ENCODE measurements at places on chromosomes 7 and 10.

GRCh38 chr10:32556783-32557395 is 110.9 kb downstream of the CCDC7 start:
- no peak for DNase-seq

- DNase-seq: peak; percentile 12
Measured at GRCh38 chr7:78479348-78479747, 680.8 kb downstream of the PHTF2 start.

DNA sequence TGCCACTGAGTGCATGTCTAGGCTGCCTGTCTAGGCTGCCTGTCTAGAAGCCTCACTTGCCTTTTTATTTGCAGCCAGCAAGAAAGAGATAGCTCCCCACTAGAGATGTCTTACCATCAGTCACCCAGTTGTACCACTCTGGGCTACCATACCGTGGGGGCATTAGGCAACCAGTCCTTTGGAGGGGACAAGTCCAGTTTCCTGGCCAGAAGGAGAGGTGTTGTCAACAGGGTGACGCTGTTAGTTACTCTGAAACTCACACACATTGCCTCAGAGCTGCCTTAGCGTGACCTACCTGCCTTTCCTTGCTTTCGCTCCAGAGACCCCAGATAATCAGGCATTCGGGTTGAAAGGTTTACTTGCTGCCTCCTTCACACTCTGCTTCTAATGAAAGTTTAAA is 155.4 kb downstream of the CELF2 start:
- DNase-seq: no peak

DNA sequence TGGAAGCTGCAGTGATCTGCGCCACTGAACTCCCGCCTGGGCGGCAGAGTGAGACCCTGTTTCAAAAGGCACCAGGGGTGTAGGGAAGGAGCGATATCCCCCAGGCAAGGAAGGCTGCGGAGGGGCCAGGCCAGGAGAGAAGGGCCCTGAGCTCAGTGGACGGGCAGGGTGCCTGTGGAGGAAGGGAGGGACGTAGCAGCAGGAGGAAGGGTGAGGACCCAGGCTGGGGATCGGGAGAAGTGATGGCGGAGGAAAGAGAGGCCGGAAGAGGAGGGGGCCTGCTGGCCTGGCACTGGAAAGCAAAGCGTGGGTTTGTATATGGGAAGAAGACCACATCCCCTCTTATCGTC is 45.6 kb downstream of the ALOX5 start:
- DNase-seq: peak; percentile 15

- DNase-seq: no peak
Measured at GRCh38 chr7:143069912-143070500, 17.9 kb downstream of the OR6V1 start.

DNA sequence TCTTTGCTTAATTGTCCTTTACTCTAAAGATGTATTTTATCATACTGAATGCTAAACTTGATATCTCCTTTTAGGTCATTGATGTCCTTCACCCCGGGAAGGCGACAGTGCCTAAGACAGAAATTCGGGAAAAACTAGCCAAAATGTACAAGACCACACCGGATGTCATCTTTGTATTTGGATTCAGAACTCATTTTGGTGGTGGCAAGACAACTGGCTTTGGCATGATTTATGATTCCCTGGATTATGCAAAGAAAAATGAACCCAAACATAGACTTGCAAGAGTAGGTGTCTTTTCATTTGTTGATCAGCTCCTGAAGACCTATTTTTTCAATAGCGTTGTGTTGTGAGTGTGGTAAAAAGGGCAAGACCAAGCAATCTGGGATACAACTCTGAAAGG is 1.8 kb downstream of the RPS24 start:
- no peak for DNase-seq

DNA sequence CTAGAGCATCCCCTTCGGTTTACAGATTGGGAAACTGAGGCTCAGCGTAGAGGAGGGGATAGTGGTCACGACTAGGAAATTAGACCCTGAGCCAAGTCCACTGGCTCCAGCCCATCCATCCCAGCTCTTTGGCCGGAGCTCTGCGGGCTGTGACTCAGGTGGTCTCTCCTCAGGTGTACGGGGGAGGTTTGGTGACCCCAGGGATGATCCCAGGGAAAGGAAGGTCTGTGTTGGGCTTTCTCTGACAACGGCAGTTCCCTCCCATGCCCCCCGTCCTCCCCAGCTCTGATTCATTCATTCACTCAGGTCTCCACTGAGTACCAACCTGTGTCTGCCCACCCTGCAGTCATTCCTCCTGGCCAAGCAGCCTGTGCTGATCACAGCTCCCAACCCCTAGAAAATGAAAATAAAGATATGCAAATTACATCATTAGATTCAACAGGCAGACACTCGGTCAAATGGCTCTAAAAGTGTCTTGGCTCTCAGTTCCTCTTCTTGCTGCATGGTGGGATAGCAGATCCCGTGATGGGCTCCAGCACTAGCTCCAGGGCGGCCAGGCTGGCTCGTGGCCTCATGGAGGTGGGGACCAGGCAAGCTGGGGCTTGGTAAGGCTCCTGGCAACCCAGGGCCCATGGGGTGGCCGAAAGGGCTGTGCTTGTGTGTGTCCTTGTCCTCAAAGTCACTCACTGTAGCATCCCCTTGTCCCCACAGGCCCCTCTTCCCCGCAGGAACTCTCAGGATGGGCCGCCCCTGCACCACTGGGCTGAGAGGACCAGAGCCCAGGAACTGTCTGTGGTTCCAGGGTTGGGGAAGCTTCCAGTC is 37.8 kb downstream of the CLRN3 start:
- no peak for DNase-seq

- no peak for DNase-seq
Measured at GRCh38 chr10:120012566-120012965, 120.0 kb downstream of the SEC23IP start.

GRCh38 chr10:107718864-107719263 is 554.4 kb upstream of the SORCS1 start:
- no peak for DNase-seq

Data from AG20443 (cell line).